ENCODE measurements at places on chromosomes 2 and 18. TPM values are rescaled to one million over a fixed set of nuclear protein-coding genes. Genes with fewer than 3 reads are reported as not detected.

GRCh38 chr2:136433261-136433660, 315.3 kb upstream of the CXCR4 start:
- DNase-seq: no peak

The INHBB gene
- total RNA-seq: 7.1 TPM

DNA sequence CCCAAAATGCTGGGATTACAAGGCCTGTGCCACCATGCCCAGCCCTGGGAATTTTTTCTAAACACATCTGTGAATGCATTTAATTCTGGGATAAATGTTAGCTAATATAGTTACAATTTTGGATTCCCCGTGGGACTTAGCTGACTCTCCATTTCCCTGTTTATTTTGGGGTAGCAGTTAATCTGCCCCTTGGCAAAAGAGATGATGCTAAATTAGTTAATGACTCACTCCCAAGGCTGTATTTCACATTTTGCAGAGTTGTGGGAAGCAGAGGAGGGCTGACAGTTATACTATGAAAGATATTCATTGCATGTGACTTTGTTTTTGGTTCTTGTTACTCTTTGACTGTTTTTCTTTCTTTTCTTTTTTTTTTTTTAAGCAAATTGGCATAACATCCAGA, 3.2 kb downstream of the MTHFD2 start:
- no peak for DNase-seq

DNA sequence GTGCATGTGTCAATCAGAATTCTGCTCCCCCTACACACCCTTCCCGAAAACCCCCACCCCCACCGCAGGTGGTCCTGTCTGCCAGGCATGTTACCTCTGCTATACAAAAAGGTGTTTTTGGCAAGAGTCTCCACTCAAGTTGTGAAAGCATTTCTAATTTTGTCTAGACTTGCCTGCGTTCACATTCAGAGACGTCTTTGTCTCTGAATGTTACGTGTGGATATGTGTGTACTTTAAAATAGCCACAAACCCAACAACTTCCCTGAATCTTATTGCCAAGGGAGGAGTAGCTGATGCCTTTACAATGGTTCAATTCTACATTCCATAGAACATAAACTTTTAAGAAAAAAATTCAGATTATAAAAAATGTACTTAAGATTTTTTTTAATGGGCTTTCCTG, 66.6 kb downstream of the ITGA4 start:
- DNase-seq: no peak

The OTOF gene
- total RNA-seq: 0.08 TPM

The BUB1 gene
- total RNA-seq: 0.87 TPM
